ENCODE measurements at places on chromosomes 12 and 14.

GRCh38 chr12:71440763-71441748 lies 1.5 kb downstream of the LGR5 start:
- DNase-seq, result no peak

DNA sequence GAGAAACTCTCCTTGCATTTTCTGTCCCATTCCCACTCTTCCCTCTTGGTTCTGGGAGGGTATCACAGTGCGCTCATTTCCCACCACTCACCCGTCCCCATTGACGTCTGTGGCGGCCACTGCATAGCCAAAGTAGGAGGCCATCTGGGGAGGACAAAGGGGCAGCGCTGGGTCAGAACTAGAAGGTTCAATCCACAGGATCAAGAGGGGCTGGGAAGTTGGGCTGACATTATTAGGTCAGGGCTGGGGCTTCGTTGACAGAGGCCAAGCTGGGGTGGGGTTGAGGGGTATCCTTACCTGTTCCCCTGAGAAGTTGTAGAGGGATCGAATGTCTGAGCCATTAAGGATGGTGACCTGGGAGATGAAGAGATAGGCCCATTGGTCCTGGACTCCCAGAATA lies 13.5 kb downstream of the ITGA5 start:
- no peak for DNase-seq

- no peak for DNase-seq
Measured at GRCh38 chr12:103441437-103442181, 54.2 kb downstream of the C12orf42 start.

GRCh38 chr14:105197211-105197641 lies 16.1 kb upstream of the NUDT14 start:
- DNase-seq, result no peak

Data from nucleus accumbens (tissue), 56 donors.